AG08396 (cell line): ENCODE measurements at places on chromosomes 3 and 15.
A peak's percentile ranks its signal among the peaks of the same experiment; 100 is the strongest.

- no peak for DNase-seq
Measured at GRCh38 chr3:60588806-60589205, 662.4 kb downstream of the FHIT start.

DNA sequence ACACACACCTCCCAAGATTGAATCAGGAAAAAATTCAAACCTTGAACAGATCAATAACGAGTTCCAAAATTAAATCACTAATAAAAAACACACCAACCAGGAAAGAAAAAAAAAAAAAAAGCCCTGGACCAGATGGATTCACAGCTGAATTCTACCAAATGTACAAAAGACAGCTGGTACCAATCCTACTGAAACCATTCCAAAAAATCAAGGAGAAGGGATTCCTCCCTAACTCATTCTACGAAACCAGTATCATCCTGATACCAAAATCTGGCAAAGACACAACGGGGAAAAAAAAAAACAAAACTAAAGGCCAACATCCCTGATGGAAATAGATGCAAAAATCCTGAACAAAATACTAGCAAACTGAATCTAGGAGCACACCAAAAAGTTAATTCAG is 54.4 kb upstream of the SLC12A8 start:
- no peak for DNase-seq

- DNase-seq = no peak
Measured at GRCh38 chr15:98178861-98179260, 218.4 kb downstream of the ARRDC4 start.

DNA sequence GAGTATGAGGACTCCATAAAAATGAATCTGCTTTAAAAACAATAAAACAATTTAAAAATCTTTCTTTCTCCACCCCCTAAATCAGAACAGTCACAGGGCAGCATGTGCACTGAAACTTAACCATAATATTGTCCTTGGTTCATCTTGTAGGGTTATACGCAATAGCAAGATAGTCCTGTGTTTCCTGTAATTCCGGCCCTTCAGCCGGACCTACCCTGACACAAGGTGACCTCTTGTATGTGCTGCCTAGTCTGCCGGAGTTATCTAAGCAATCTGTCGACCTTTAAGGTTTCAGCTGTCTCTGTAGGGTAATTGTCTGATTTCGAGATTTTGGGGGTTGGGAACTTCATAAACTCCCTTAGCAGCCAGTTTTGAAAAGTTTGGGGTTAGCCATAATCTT is 99.9 kb downstream of the DHX36 start:
- DNase-seq = no peak

- no peak for DNase-seq
Measured at GRCh38 chr3:121969631-121970030, 52.4 kb downstream of the ILDR1 start.

GRCh38 chr3:159113221-159113875 is 311.5 kb downstream of the MFSD1 start:
- DNase-seq = no peak

- no peak for DNase-seq
Measured at GRCh38 chr3:107599772-107600145, 77.0 kb downstream of the BBX start.

DNA sequence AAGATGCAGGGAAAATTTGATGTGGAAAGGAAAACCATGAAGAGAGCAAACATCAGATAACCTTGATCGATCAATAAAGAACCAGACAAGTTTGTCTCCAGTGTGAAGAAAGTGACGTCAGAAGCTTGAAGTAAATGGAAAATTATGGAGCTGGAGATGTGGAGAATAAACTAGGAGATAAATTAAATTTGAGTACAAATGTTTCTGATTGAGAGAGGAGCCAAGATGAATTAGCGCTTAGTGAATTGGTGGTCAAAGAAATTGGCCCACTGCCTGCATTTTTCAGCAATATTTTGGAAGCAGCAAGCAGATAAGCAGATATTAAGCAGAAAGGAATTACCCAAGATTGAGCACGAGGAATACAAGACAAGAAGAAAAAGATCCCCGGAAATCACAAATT is 567.3 kb upstream of the ZNF385D start:
- no peak for DNase-seq

DNA sequence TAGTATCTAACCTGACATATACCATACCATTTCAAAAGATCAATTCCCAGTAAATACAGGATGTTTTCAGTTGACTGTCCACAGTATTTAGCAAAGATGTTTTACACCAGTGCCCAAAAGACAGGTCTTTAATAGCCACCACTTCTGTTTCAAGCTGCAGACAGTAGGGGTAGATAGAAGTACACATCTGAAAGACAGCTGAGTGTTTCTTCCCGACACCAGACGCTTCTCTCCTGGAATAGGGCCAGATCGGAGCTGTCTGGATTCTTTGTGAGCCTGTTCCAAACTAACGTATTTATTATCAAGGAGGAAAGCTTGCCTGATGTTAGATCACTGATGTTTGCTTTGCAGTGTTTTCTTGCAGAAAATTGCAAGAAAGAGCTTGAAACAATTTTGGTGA is 136.1 kb upstream of the RBMS3 start:
- no peak for DNase-seq

GRCh38 chr3:66376568-66376967 is 124.3 kb downstream of the LRIG1 start:
- peak; percentile 55 for DNase-seq

DNA sequence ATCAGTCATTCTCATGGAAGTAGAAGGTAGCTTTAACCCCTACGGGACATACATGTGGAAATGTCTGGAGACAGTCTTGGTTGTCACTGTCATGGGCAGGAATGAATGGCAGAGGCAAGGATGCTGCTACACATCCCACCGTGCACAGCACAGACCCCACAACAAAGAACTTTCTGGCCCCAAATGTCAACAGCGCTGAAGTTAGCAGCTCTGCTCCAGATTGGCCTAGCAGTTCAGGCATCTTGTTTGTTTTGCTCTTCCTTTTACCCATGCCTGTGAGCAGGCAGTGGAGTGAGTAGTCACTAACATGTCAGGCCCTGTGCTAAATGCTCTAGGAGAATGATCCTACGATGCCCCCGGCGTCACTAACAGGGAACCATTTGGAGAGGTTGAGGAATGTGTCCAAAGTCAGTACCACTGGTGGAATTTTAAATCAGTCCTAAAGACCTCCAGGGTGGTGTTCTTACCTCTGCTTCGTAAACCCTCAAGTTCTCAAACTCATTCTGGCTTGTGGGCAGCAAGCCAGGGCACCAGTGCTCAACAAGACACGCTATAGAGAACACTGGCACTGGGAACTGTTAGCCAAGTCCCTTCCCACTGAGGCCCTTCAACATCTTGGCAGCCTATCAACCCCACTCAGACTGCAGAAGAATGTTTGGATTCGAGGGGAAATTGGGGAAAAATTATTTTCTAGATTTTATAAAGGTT is 142.2 kb downstream of the FOXP1 start:
- DNase-seq = no peak

GRCh38 chr3:165803471-165803870 is 33.8 kb downstream of the BCHE start:
- no peak for DNase-seq

DNA sequence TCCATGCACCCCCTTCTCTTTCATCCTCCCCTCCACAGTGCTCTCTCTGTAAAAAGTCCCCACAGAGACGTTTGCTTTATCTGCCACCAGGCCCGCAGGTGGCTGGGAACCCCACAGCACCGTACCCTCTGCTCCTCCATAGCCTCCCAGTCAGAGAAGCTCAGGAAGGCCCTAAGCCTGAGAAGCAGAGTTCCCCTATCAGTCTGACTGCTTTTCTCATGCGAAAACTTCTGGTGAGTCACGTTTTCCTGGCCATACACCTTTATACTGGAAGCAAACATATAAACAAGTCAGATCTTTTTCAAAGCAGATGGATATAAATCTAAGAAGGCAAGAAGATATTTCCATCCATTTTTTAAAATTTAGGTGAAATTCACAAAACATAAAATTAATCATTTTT is 51.5 kb upstream of the MEF2A start:
- no peak for DNase-seq

GRCh38 chr3:44596621-44597020 is 11.9 kb downstream of the ZNF660 start:
- DNase-seq = no peak

DNA sequence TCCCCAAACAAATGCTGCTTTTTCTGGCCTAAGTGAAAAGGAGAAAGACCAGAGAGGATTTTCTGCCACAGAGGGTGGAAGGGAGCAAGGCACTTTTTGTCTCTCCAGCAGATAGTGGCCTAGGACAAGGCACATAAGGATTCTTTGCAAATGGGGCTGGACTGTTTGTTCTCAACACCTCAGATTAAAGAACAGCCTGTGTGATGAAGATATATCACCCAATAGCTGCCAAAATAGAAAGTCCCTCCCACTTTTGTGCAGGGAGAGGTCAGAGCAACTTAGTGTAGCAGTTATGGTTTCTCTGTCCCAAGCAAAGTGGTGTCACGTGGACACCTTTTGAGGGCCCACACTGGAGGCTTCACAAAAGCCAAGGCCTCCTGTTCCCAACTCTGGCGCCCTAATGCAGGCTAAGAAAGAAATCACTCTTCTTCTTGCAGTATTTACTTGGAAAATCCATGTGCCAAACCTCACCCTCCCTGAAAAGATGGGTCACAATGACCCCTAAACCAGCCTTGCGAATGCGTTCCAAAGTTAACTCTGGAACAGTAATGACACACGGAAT is 84.9 kb downstream of the LRIG1 start:
- DNase-seq = no peak

DNA sequence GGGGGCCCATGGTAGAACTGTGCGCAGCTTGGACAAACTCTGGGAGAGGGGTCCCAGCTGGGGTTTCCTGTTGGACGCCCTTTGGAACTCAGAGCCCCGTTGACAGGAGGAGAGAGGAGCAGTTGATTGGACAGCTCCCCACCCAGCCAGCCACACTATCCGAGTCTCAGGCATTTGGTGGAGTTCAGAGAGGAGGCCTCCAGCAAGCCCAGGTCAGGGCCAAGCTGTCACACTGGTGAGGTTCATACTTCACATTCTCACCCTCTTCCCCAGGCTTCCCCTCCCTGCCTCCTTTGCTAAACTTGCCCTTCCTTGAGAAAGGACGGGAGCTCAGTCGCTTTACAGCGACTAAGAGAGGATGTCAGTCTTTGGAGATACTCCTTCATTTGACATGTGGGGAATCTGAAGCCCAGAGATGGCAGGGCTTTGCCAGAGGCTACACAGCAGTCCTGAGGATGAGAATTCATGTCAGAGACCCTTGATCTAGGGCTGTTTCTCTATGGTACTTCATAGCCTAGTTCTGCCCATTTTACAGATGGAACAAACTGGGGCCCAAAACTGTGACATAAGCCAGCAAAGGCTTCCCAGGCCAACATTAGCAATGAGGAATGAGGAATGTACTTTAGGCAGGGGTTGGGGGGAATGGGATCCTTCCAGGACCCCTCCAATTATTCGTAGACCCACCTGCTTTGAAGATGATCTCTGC is 142.2 kb downstream of the SMAD6 start:
- DNase-seq = no peak

DNA sequence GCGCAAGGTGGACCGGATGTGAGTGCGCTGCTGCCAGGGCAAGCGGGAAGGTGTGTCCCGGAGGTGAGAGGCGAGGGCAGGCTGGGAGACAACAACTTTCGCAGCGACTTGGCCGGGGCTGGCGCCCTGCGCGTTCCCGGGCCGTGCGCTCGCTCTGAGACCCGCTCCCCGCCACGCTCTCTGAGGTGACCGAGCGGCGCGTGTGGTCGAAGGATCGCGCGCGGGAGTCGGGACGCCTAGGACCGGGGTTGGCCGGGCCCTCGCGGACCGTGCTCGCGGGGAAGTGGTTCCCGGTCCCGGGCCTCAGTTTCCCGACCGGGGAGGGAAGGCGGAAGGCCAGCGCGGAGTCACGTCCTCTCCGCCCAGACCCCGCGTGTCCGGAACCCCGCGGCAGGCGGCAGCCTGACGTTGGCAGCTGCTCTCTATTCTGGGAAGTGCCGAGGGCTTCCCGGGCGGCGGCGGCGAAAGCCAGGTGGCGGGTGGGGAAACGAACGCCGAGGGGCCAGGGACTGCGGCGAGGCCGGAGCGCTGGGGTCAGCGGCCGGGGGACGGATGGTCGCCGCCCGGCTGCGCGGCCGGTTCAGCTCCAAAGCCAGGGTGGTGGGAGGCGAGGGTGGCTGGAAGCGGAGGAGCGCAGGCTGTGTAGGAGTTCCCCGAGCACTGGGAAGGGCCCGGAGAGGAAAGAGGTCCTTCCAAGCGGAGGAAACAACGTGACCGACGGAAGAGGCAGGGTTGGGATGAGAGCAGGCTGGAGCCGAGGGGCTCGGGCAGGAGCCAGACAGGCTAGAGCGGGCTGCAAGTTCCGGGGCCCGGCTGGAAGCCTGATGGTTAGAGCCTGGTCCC is 1.0 kb upstream of the IGF2BP2 start:
- peak; percentile 64 for DNase-seq

DNA sequence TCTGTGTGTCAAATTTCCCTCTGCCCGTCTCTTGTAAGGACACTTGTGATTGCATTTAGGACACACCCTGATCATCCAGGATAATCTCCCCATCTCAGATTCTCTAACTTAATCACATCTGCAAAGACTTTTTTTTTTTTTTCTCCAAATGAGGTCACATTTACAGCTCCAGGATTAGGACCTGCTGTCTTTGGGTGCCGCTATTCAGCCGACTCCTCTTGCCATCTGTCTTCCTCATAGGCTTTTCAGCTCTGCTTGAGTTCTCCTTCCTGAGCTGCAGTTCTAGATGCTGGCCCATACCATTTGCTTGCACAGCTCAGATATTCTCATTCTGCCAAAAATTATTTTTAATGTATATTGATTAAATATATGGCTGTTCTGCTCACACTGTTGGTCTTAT is 94.3 kb upstream of the TLE3 start:
- DNase-seq = no peak

DNA sequence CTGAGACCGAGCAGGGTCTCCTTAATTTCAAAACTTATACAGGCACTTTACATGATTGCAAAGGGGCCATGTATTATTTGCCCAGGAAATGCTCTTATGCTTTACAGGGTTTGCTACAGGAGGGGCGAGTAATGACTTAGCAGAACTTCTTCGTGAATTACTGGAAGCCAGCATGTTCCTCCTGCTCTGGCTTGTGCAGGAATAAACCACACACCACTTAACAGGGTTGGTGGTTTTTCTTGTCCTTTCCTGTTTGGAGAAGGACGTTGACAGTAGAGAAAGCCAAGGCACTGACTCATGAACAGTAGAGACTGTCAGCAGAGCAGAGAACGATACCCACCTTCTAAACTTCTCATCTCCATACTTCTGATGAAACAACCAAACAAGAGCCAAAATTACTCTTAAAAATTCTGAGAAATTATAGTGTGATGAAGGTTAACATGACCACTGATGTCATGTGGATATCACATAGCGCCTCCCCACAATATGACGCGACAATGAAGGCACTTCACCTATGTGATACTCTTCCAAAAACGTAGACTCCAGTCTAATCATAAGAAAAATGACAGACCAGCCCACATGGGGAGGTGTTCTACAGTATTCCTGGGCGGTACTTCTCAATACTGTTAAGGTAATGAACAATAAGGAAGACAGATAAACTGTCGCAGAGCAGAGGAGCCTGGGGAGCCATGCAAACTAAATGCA is 24.7 kb upstream of the MCTP2 start:
- DNase-seq = peak; percentile 64

- DNase-seq = no peak
Measured at GRCh38 chr3:180657094-180657493, 22.2 kb downstream of the CCDC39 start.

- no peak for DNase-seq
Measured at GRCh38 chr15:100836501-100836900, 43.1 kb upstream of the ALDH1A3 start.
